Stimulated activated CD8-positive, alpha-beta memory T cell treated with anti-CD3 and anti-CD28 coated beads, Interleukin-7, amount 100 ng/mL, for 1 hour (primary cell): ENCODE measurements at places on chromosomes 3 and 15.

DNA sequence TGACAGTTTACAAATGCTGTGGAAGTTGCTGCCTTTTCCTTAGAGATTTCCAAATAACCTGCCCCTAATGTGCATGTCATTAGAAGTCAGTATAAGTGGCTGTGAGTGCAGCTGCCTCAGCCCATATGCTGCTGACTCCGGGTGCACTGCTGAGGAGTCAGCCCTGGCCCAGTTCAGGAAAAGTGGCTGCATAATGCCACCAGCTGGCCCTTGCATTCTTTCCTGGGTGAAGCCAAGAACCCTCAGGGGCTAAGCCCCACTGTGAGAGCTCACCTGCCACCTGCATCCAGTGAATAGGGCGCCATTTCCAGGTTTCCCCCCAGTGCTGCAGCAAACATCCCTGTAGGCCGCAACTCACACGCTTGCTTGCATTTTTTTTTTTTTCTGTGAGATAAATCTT lies 139.9 kb downstream of the TJP1 start:
- no peak for DNase-seq

DNA sequence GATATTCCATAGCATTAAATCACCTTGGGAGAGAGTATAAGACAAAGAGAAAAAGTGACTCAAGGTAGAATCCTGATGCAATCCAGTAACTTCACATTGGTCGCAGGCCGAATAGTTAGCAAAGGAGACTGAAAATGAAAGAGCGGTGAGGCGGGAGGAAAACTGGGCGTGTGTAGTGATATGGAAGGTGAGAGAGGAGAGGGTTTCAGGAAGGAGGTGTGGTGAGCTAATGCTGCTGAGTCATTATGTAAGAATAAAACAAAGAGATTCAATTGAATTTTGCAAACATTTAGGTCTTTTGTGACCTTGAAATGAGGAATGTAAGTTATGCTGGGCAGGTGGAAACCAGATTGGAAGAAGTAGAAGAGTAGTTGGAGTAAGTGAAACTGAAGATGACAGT lies 235.3 kb downstream of the C3orf38 start:
- DNase-seq, result no peak

DNA sequence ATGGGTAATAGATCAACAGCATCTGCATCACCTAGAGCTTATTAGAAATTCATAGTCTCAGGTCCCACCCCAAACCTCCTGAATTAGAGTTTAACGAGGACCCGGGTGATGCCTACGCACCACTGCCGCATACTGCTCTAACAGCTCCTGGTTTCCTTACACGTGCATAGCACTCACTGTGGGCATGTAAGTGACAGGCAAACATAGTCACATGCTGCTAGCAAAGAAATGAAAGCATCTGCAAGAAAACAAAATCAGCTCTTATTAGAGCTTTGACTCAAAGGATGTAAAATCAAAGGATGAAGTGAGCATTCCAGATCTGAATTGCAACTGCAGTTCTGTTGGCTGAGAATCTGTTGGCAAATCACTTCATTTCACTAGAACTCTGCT lies 19.1 kb upstream of the RIOX2 start:
- DNase-seq, result no peak

- no peak for DNase-seq
Observed at GRCh38 chr3:188573956-188574355, 420.0 kb downstream of the LPP start.

DNA sequence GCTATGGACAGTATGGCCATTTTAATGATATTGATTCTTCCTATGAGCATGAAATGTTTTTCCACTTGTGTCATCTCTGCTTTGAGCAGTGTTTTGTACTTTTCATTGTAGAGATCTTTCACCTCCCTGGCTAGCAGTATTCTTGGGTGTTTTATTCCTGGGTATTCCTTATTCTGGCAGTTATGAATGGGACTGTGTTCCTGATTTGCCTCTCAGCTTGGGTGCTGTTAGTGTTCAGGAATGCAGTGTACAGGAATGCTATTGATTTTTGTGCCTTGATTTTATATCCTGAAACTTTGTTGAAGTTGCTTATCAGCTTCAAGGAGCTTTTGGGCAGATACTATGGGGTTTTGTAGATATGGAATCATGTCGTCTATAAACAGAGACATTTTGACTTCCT lies 49.5 kb upstream of the CTXND1 start:
- no peak for DNase-seq
